ENCODE measurements at places on chromosomes 4 and X. TPM values are rescaled to one million over a fixed set of nuclear protein-coding genes. Genes with fewer than 3 reads are reported as not detected.

NOX1 gene
- not detected for total RNA-seq

HERC5 gene
- total RNA-seq: 6.0 TPM

ZAR1 gene
- not detected for total RNA-seq

TMPRSS11B gene
- not detected for total RNA-seq

NIPAL1 gene
- not detected for total RNA-seq

ARX gene
- not detected for total RNA-seq

RBMX gene
- total RNA-seq: 305 TPM

MAGEA2 gene
- total RNA-seq: not detected

DSPP gene
- total RNA-seq: not detected

GPR82 gene
- not detected for total RNA-seq

CD40LG gene
- total RNA-seq: not detected

PPP4R3C gene
- total RNA-seq: not detected

MAGEA9B gene
- total RNA-seq: not detected

DBET gene
- total RNA-seq: not detected

GAGE2A gene
- not detected for total RNA-seq
